Activated CD8-positive, alpha-beta T cell treated with anti-CD3 and anti-CD28 coated beads, Interleukin-2, amount 10 ng/mL, durations not matched to agents 7 days and 5 days (primary cell): ENCODE measurements at places on chromosomes 1 and 21. TPM values are rescaled to one million over a fixed set of nuclear protein-coding genes. Genes with fewer than 3 reads are reported as not detected.

LRRIQ3 gene
- total RNA-seq: 0.45 TPM

HRNR gene
- not detected for total RNA-seq

GLMP gene
- total RNA-seq: 27.7 TPM

MROH9 gene
- not detected for total RNA-seq

KLHDC8A gene
- total RNA-seq: not detected

RAB3B gene
- total RNA-seq: 0.08 TPM

FAM131C gene
- 6.1 TPM for total RNA-seq

LIPI gene
- not detected for total RNA-seq
